EH (cell line): ENCODE measurements at places on chromosomes 4 and X.

- peak; percentile 88 for DNase-seq
Measured at GRCh38 chr4:88341227-88342192, 37.1 kb upstream of the HERC6 start.

DNA sequence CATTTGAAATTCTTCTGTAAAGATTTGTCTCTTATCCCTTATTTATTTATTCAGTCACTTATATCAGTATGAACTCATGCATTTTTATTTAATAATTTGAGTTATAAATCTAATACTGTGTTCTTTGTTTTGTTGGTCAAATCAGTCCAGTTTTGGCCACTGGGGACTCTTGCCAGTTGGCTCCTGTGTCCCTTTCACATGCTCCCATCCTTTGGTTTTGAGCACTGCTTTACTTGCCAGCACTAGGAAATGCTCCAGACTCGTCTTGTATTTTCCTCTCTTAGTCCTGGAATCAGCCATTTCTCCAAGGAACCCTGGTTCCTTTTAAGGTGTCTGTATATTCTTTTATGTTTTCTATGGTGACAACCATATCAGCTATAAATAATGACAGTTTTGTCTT, 28.1 kb downstream of the KANTR start:
- DNase-seq = no peak

DNA sequence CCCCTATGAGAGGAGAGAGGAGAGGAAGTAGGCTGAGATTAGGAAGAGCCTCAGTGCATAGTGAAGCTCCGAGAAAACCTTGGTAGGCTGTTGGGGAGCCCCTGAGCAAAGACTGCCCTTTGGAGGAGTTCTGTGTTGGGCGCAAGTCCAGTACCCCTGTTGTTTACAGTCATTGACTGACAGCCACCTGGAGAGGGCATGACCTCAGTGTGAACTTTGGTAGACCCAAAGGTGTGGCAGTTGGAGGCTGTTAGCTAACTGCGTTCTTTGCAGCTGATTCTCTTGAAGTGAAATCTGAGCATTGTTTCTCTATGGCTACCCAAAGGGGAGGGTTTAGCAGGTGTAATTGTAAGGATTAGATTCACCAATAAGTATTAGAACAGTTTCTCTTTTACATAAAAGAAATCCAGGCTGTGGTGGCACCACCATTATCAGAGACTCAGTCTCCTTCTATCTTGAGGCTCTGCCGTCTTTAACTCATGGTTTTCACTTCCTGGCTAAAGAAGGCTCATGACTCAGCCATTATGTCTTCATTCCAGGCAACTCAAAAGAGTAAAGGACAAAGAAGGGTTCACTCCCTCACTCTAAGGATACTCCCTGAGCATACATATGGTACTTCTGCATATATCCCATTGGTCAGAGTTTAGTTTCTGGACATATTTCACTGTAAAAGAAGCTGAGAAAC, 33.4 kb downstream of the ANXA3 start:
- peak; percentile 42 for DNase-seq

GRCh38 chrX:19358521-19358920, 14.8 kb downstream of the PDHA1 start:
- no peak for DNase-seq

DNA sequence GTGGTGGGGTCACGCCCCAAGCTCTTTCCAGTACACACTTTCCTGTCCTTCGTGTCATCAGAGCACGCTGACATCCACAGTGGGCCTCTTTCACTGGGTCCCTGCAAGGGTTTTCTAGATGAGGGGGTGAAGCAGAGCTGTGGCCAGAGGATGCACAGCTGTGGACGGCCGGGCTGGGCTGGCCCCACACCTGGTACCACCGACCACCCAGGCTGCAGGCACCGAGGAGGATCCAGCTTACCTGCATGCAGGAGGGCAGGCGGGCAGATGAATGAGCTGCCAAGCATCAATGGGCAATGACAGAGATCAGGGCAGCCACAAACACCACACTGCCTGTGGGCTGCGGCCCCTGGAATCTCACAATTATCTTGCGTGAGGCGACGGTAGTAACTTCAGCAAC, 9.5 kb upstream of the GRPEL1 start:
- no peak for DNase-seq

GRCh38 chr4:56628592-56628991, 52.5 kb downstream of the HOPX start:
- no peak for DNase-seq

DNA sequence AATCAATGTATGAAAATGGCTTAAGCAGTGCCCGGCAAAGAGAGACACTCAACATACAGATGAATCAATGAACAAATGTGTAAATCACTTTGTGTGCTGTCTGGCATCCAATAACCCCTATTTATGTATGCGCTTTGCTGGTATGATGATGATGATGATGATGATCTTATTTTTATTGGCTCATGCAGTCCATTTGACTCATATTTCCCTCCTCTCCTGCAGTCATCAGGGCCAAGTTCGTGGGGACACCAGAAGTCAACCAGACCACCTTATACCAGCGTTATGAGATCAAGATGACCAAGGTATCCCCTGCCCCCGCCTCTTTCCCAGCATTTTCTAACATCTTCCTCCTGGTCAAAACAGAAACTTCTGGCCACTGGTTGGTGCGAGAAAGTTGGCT, 2.5 kb downstream of the TIMP1 start:
- DNase-seq = no peak

DNA sequence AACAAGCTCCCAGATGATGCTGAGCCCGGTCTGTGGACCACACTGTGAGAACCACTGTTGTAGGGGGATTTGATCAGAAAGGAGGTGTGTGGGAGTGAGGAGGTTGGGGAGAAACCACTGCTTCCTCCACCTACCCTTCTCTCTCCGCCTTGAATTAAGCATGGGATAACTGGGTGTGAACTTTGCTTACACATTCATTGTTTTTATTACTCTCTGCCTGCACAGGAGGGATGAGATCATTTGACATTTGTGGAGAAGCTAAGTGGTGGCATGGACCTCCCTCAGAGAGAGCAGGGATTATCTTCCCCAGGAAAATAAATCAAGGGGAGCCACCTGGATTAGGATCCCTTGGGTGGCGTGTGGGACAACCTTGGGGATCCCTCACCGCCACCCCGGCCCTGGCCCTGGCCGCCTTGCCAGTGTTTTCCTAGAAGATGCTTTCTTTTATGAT, 212.1 kb upstream of the ATP6AP2 start:
- DNase-seq = no peak

DNA sequence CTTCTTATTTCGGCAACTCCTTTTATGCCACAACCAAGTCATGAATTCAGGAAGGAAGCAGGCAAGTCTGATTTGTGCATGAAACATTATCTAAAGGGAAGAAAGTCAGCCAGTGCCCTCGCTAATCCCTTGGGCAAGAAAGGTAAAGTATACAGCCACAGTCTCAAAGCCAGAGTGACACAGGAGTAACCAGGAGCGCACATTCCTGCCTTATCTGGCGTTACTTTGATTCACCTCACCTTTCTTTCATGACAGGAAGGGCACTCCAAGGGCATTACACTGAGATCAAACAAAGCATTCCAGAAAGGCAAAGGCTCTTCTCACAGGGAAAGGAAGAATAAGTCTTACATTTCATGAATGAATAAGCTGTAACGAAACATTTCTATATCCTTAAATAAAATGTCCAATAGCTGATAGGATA, 38.8 kb downstream of the FAT1 start:
- no peak for DNase-seq

DNA sequence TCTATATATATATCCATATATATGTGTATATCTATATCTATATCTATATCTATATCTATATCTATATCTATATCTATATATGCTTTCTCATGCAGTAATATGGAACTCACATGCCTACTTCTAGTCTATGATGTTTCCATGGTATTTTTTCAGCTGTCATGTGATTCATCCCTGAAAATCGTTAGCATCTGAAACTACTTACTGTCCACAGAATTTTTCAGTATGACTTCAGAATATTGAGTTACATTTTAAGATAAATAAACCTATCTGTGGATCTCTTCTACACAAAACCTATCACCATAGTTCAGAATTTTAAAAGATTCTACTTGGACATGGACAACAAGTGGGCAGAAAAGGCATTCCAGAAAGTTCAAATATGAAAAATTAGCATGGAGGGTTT, 855.1 kb upstream of the INTU start:
- DNase-seq = peak; percentile 90

DNA sequence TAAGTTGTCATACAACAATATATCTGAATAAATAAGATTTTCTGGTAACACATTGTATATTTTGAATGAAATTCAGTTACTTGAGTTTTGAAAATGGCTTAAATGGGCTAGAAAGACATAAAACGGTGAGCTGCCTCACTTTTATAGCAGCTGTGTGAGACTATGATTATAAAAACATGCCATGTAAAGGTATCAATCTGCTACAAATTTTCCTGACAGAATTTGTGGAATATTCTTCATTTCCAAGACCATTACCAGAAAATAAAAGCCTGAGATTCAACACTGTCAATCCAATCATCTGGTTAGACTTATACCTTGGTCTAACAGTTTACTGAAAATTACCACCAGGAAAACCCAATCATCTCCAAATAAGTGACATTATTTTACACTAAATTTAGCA, 181.1 kb downstream of the SPCS3 start:
- no peak for DNase-seq

DNA sequence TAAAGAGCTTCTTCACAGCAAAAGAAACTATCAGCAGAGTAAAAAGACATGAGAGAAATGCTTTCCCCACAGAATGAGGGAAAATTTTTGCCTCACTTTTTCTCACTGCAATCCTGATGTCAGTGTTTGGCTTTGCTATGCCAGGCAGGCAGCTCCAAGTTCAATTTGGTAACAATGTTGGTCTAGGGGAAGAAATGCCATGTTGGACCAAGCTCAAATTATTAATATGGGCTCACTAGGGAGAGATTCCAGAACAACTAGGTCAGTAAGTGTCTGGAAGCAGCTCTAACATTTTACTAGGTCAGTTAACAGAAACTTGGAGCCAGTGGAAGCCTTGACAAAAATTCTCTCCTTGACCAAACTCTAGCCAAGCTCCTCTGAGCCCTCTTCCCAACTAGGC, 95.4 kb downstream of the NAF1 start:
- peak; percentile 1 for DNase-seq

DNA sequence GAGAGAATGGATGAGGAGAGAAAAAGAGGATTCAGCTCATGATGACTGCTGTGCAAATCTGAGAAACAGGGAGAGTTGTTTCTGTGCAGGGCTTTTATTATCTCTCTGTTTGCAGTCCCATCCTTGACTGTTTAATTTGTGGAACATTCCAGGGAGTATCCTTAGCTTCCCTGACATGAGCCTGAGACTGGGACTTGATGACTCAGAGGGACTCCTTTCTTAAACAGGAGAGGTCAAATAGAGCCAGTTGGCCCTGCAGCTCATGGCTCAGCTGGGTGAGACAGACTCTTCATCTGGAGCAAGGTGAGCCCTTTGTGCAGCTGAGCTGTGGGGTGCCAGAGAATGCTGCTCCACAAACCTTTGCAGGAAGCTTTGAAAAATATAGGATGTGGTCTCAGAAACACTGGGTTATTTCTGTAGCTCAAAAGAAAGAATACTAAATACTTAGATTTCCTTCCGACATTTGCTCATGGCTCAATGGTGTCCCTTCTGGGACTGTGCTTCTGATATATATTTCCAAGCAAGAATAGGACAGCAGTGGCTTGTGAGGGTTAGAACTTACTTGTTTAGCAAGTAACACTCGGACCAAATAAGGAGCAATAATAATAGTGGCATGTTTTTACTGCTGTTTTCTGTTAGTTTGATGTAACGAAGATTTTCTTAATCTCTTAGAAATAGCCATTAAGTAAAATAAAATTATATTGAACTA, 14.5 kb downstream of the ARHGAP24 start:
- peak; percentile 84 for DNase-seq

DNA sequence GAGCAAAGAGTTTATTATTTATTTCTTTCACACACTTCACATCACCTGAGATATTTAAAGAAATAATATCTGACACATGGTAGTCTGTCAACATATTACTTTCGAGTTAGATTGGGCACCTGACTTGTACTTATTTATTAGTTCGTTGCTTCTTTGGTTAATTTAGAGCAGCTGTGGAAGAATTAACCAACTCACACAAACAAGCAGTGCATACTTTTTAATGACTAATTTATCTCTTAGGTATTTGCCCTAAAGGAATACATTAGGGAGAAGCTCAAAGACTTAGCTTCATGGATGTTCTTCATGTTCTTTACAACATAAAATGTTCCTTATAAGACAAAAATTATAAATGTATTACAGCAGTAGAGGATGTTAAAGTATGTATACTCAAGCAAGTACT, 242.9 kb downstream of the ARHGAP24 start:
- DNase-seq = peak; percentile 60

- peak; percentile 66 for DNase-seq
Measured at GRCh38 chr4:95124906-95125504, 367.2 kb downstream of the BMPR1B start.

DNA sequence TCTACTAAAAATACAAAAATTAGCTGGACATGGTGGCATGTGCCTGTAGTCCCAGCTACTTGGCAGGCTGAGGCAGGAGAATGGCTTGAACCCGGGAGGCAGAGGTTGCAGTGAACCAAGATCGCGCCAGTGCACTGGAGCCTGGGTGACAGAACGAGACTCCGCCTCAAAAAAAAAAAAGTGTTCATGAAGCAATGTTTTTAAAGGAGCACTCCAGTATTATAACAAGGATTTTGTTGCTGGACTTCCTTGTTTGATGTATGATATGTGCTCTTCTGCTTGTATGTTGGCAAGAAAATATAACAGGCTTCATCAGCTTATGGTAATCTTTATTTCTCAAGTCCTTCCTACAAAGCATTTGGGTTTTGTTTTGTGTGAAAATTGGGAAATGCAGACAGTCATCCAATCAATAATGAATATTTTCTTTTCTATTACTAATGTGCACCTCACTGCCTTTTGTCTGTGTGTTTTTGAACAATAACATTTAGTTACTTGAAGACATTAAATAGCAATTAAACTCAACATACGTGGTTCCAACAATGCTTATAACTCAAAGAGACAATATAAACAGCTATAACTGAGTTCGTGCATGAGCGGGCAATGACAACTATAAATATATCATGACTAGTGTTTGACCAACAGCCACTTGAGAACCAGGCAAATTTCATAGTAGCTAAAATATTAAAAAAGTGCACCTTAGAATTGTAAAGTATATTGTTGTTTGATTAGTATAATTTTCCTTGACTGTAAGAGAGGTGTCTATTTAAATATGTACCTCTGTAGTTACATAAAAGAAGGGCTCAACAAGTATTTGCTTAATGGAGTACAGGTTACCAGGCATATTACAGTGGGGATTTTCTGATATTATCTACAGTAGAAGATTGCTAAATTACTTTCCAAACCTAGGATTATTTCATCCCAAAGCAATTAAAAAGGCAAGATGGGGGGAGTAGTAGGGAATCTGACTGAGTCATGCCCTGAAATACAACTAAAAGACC, 210.7 kb downstream of the PPP3CA start:
- no peak for DNase-seq

GRCh38 chrX:97685753-97686152, 802.0 kb downstream of the RPA4 start:
- DNase-seq = peak; percentile 34

DNA sequence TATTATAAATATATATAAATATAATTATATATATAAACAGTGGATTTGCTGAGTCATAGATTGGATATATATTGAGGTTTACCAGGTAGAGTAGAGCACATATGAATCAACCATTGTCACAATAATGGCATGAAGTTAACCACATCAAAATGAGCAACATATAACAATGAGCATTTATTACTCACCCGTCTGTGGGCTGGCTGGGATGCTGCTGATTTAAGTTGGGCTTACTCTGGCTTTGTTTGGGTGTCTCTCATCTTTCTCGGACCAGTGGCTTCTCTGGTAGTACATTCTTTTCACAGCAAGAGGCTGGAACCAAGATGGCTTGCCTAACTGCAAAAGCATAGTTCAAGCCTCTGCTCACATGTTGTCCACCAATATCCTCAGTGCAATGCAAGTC, 111.7 kb upstream of the TAPT1 start:
- no peak for DNase-seq
